Activated T-helper 1 cell treated with anti-CD3 and anti-CD28 coated beads, Interleukin-12 subunit alpha, Interleukin-12 subunit beta, Interleukin-2, Interleukin-4 antibody, amounts not matched to agents 30 ng/mL and 10 ng/mL and 1 ng/mL, durations not matched to agents 14 hours and 24 hours and 36 hours (primary cell): ENCODE measurements at places on chromosomes 1 and 21.
A peak's percentile ranks its signal among the peaks of the same experiment; 100 is the strongest.

GRCh38 chr1:156765666-156766065 lies 1.7 kb upstream of the PRCC start:
- no peak for DNase-seq

DNA sequence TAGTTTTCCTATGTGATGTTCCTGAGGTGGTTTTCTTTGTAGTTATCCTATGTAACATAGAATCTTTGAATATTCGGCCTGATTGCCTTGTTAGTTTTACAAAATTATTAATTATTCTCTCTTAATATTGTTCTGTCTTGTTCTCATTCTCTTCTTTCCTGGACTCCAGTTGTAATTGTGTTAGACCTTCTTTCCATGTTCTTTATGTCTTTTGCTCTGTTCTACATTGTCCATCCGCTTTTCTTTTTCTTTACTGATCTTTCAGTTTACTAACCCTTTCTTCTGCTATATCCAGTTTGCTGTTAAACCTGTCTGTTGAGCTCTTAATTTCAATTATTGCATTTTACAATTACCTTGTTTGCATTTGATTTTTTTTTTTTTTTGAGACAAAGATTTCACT lies 89.3 kb downstream of the PEX14 start:
- DNase-seq: no peak

GRCh38 chr1:108100148-108100547 lies 100.0 kb downstream of the SLC25A24 start:
- no peak for DNase-seq

- peak; percentile 69 for DNase-seq
Measured at GRCh38 chr1:12619792-12620487, 1.9 kb upstream of the DHRS3 start.

- peak; percentile 91 for DNase-seq
Measured at GRCh38 chr1:7704214-7705047, 66.7 kb upstream of the VAMP3 start.

GRCh38 chr21:44800103-44800502 lies 1.5 kb downstream of the UBE2G2 start:
- no peak for DNase-seq

- no peak for DNase-seq
Measured at GRCh38 chr1:47683401-47683800, 245.6 kb downstream of the FOXD2 start.

GRCh38 chr1:6645018-6645417 lies 20.4 kb downstream of the THAP3 start:
- DNase-seq: no peak

GRCh38 chr1:29362764-29363163 lies 126.4 kb downstream of the PTPRU start:
- no peak for DNase-seq

DNA sequence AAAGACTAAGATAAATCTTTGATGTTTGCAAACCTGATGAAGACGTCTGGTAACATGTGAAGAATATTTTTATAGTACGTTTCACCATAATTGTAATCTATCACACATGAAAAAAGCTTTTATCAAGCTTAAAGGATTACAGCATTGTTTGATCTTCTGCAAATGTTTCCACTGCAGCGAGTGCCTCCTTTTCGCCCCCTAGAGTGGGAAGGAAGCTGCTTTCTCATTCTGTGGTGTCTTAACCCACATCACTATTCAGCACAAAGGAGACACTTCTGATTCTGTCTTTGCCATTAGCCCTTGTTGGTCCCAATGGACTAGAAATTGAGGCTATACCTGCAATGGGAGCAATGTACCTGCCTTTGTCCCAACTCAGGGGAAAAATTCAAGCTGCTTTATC lies 46.0 kb upstream of the IL12RB2 start:
- DNase-seq: peak; percentile 38

GRCh38 chr21:31159808-31160207 lies 121.5 kb upstream of the KRTAP19-8 start:
- DNase-seq: no peak

DNA sequence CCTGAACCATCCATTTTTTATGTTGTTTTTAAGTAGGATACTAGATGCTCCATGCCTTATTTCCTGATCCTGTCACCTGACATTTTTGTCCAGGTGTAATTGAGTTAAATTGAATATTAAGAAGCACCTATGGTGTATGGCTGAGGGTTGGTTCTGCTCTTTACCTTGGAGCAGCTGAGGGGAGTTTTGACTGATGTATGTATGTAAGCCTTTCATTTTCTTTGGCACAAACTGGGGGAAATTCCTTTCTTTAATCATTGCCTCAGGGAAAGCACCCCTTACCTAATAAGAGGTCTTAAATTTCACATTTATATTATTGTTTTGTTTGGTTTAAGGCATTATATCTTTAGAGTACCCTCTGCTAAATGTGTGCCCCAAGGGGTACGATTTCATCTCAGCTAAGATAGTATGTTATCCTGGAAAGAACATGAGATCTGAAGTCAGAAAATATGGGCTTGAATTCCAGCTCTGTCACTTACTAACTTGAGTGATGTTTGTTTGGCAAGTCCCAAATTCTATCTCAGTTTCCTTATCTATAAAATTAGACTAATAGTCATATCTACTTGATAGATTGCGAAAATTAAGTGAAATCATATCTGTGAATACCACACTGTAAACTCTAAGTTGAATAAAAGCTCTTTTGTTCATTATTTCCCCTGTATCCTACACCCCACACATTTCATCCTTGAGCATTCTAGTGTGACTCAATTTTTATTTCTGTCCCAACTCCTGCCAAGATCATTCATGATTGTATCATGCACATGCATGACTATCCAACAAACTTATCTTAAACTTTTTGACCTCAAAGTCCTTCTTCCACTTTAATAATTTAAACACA lies 57.7 kb upstream of the NUF2 start:
- DNase-seq: no peak

- no peak for DNase-seq
Measured at GRCh38 chr1:19664453-19665185, at the start of gene HTR6. Gene HTR6, plus strand, starts transcription at chr1:19664875. Its CDS starts 879 bp downstream, at chr1:19665754.

DNA sequence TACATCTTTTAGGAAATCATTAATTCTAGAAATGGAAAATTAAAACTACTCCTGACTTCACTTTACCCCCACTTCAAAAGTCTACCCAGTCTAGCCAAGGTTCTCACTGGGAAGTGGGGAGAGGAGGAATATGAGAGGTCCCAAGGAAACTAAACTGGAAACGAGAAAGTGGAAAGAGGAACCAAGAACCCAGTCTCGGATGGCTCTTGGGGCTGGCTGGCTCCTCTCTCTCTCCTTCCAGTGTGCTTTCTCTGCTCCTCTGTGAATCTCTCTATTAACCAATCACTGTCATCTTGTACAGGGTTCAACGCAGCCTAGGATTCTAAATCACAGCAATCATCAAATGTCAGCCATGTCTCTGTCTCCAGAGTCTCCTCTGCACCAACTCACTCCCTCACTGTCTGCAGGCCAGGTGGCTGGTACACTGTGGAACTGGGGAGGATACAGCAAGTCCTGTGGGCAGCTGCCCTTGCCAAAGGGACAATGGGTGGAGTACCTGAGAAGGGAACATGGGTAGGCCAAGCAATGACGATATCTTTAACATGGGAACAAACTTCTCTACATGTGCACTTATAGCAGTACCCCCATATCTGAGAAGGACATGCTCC lies 33.7 kb downstream of the GNB1 start:
- DNase-seq: no peak

DNA sequence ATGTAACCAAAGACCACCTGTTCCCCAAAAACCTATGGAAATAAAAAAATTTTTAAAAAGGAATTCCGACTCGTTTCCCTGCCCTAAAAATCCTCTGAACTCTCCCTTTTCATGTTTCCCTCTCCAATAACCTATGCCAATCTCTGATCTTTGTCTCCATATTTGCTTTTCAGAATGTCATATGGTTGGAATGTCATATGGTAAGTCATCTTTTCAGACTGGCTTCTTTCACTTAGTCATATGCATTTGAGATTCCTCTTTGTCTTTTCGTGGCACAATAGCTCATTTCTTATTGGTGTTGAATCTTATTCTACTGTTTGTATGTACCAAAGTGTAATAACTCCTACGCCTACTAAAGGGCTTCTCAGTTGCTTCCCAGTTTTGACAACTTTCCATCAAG lies 117.5 kb downstream of the BACH1 start:
- no peak for DNase-seq

DNA sequence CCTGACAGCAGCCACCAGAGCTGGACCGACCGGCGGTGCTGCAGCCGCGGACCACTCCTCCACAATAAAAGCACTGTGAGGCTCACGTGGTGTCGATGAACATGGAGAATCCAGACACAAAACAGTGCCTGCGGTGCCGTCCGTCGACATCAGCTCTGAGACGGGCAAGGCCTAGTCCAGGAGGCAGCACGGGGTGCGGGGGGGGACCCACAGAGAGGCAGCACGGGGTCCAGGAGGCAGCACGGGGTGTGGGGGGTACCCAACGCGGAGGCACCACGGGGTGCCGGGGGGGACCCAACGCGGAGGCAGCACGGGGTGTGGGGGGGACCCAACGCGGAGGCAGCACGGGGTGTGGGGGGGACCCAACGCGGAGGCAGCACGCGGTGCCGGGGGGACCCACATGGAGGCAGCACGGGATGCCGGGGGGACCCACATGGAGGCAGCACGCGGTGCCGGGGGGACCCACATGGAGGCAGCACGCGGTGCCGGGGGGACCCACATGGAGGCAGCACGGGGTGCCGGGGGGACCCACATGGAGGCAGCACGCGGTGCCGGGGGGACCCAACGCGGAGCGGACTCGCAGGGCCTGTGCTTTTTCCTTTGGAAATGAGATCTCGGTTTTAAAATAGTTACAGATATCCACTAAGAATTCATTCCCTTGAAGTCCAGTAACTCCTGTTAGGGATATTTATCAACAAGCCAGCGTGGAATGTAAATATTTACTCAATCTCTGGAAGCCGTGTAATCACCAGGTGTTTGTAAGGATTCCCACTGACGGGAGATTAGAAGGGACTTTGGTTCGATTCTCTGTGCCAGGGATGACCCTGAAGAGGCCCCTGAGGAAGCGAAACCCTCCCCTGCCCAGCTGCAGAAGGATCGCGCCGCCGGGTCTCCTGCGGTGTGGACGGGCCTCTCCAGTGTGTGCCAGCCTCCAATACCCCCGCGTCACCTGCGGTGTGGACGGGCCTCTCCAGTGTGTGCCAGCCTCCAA lies 52.1 kb downstream of the COL6A1 start:
- DNase-seq: no peak

- no peak for DNase-seq
Measured at GRCh38 chr1:242692988-242693387, 168.5 kb upstream of the PLD5 start.

DNA sequence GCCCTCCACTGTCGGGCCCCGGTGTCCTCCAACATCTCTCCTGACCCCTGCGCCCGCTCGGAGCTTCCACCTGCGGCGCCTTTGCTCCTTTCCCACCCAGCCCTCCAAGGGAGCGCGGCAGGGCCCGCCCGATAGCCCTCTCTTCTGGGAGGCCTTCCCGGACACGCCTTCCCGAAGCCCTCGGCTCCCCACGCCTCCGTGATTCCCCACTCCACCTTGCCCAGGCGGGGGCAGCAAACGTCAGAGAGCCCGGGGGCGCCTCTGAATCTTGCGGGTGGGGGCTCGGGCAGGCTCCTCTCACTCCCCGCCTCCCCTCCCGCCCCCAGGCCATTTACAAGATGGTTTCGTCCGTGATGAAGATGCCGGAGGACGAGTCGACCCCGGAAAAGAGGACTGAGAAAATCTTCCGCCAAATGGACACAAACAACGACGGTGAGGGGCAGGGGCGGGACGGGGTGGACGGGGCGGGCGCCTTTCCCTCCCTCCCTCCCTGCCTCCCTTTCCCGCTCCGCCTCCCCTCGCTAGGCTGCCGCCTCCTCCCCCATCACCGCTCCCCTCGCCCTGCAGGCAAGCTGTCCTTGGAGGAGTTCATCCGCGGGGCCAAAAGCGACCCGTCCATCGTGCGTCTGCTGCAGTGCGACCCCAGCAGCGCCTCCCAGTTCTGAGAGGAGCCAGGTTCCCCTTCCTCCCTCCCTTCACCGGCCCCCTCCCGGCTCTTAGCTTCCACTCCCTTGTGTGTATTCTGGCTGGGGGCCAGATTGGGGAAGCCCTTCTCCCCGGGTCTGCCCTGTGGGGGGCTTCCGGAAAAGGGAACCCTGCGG lies 7.1 kb downstream of the HPCA start:
- DNase-seq: no peak

DNA sequence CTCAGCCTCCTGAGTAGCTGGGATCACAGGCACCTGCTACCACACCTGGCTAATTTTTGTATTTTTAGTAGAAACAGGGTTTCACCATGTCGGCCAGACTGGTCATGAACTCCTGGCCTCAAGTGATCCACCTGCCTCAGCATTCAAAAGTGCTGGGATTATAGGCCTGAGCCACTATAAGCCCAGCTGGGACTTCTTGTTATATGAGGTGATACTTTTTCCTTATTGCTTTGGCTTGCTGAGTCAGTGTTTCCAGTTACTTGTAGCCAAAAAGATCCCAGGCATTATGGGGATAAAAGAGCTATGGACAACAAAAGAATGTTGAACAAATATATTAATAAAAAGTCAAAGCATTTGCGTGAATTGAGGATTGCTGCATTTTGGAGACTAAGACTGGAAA lies 69.9 kb upstream of the LPGAT1 start:
- no peak for DNase-seq

- no peak for DNase-seq
Measured at GRCh38 chr1:179677882-179678281, 65.2 kb upstream of the FAM163A start.

DNA sequence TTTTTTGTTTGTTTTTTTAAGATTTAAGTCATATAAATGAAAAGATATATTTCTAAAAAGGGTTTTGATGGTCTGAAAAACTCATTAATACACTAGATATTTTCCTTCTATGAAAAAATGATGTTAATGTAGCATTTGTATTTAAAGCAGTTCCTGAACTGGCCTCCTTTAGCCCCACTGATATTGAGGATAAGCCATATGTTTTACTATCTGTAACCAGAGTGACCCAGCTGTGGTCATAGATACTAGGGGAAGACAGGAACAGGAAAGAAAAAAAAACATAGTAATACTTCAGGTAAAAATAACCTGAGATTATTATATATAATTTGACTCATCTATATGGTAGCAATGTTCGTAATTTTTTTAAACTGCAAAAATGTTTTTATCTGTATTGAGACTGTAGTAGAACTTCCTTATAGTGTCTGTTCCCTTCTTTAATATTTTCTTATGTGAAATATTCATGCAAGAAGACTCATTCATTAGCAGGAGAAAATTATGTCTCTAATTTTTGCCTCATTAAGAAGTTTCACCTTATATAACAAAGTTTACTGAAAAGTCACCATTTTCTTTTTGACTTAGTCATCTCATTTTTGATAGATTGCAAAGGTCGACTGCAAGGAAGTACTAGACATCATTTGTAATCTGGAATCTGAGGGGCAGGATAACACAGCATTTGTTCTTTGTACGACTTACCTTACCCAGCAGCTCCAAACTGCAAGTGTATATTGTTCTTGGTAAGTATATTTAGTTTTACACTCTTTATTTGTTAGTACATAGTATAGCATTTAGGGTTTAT lies 25.6 kb upstream of the TMCO2 start:
- no peak for DNase-seq

GRCh38 chr1:150173141-150173585 lies 23.4 kb downstream of the PLEKHO1 start:
- DNase-seq: no peak

- no peak for DNase-seq
Measured at GRCh38 chr1:214259353-214259977, 21.5 kb upstream of the SMYD2 start.

GRCh38 chr1:25520446-25521061 lies 22.9 kb upstream of the LDLRAP1 start:
- DNase-seq: peak; percentile 44
